ENCODE measurements at places on chromosomes 5 and 9.

DNA sequence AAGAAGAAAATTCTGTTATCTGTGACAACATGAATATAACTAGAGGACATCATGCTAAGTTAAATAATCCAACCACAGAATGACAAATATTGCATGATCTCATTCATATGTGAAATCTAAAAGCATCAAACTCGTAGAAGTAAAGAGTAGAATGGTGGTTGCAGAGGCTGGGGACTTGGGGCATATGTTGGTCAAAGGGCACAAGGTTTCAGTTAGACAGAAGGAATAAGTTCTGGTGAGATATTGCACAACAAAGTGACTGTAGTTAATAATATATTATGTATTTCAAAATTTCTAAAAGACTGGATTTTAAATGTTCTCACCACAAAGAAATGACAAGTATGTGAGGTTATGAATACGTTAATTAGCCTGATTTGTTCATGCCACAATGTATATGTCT lies 24.8 kb downstream of the GRIA1 start:
- no peak for DNase-seq

GRCh38 chr9:89684218-89684617 lies 79.4 kb downstream of the GADD45G start:
- no peak for DNase-seq

GRCh38 chr5:122402955-122403685 lies 91.1 kb downstream of the SNCAIP start:
- DNase-seq = no peak

DNA sequence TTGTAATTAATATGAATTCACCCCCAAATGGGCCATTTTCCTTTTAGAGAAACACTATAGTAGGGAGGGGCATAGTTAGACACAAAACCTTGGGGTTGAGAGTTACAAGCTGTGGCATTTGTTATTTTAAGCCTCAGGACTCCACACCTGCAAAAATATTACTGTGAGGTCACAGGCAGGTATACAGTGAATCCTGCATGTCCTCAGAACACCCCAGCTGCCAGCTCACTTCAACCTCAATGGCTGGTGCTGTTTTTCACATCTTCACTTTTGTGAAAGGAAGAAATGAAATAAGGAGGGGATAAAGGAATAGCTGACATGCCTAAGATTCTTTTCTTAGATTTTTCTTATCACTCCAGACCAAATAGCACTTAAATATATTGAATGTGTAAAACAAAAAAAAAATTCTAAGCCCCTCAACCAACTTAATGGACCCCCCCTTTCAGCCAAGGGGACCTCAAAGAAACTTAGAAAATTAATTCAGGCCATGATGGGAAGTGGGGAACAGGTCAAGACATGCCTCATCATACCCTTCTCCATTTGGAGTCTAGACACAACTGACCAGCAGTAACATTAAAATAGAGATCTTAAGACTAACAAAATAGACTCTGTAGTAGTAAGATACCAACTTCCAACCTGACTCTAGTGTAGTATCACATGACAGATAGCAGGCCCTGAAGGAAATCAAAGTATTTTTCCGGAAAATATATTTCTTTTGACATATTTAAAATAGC lies 9.2 kb downstream of the C9orf85 start:
- no peak for DNase-seq

DNA sequence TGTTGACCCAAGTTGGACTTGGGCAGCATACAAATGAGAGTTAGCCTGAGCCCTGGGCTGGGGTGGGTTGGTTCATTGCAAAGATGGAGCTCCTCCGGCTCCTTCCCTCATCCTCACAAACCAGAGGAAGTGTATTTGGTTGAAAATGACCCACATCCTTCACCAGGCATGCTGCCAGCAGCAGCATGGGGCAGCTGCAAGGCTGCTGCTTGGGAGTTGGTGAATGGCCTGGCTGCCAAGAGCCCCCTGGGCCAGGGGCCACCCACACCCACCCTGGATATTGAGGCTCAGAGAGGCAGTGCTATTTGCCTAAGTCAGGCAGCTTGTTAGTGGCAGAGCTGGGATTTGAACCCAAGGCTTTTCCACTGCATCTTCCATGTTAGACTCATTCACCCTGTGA lies 29.5 kb downstream of the PPARGC1B start:
- DNase-seq = no peak

DNA sequence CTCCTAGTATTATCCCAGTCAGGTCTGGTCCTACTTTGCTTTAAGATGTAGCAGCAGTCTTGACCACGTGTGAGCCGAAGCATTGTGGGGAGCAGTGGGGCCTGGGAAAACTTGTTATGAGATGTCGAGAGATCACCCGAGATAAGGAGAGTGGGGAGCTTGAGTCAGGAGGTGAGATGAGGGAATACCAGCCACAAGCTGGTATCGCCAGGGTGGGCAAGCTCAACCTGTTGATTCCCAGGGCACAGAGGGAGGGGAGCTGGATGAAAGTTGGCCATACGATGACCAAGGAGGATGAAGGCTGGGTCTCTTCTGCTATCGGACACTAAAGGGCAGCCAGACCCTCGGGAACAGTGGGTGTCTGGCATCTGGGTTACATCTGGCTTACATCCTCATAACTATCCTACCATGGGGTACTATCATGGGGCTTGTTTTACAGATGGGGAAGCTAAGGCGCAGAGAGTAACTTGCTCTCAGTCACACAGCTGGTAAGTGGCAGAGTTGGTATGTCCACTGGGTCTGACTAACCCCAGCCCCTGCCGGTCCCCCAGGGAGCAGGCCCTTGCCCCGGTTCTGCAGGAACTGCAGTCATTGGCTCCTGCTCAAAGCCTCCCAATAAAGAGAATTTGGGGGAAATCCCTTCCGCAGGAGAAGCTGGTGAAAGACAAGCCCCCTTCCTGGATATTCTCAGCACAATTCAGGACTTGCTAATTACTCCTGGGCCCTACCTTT lies 13.4 kb upstream of the TIFAB start:
- no peak for DNase-seq

DNA sequence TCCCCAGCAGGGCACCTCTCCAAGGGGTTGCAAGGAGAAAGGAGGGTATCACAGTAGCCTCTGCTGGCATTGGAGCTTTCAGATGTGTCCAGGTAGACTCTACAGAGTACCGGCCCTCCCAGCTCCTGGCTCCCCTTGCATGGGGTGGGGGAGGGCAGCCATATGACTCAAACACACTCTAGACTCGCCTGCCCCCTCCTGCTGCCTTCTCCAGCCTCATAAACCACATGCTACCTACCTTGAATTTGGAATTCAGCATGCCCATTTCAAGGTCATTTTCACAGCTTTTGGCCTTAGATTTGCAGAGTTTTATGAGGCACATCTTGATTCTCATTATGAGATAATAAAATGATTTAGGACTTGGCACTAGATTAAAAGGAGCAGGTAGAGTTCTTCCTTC lies 32.8 kb upstream of the SMIM32 start:
- DNase-seq = no peak

Measured in stimulated activated CD8-positive, alpha-beta memory T cell treated with anti-CD3 and anti-CD28 coated beads, Interleukin-15, amount 100 ng/mL, for 4 hours (primary cell).